ENCODE measurements at places on chromosomes 4 and X. TPM values are rescaled to one million over a fixed set of nuclear protein-coding genes. Genes with fewer than 3 reads are reported as not detected.

DNA sequence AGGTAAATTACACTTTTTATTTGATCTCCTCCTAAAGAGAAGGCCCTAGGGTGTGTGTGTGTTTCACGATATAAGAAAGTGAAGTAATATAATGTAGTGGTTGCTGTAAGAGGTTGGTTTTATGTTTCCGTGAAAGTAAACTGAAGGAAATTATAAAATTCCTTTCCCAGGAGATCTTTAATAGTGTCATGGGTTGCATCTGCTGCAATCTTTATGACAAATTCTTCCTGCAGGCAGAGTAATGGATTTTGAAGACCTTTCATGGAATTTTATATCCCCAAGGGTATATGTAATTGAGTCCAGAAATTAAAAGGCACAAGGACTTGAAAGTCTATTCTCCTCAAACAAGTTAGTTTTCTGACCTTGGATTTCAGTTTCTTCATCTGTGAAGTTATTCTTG lies 538.6 kb downstream of the ANKRD50 start:
- peak; percentile 39 for DNase-seq

- DNase-seq = no peak
Measured at GRCh38 chrX:12379671-12380070, 241.4 kb downstream of the FRMPD4 start.

The KIF4A gene
- 6.7 TPM for total RNA-seq

The ADH7 gene
- total RNA-seq = 12.1 TPM

Measured in tongue (tissue), 3 donors.